Activated T-cell treated with anti-CD3 and anti-CD28 coated beads, Interleukin-2, amount 50 U/mL, for 4 hours (primary cell): ENCODE measurements at places on chromosomes 11 and 22. TPM values are rescaled to one million over a fixed set of nuclear protein-coding genes. Genes with fewer than 3 reads are reported as not detected.

RIC3 gene
- 14.5 TPM for total RNA-seq

C11orf86 gene
- total RNA-seq = not detected

HTR3B gene
- total RNA-seq = not detected

- no peak for DNase-seq
Measured at GRCh38 chr11:114257621-114258558, 38.3 kb upstream of the NNMT start.

- no peak for DNase-seq
Measured at GRCh38 chr11:123202155-123203151, 7.4 kb upstream of the CLMP start.

GRCh38 chr11:71309181-71309580 is 56.8 kb upstream of the SHANK2 start:
- no peak for DNase-seq

- no peak for DNase-seq
Measured at GRCh38 chr22:21624880-21625791, 4.7 kb downstream of the YDJC start.
